ENCODE measurements at places on chromosomes 1 and 21.
A peak's percentile ranks its signal among the peaks of the same experiment; 100 is the strongest.

GRCh38 chr1:19489996-19490395, 4.7 kb upstream of the CAPZB start:
- DNase-seq, result no peak

DNA sequence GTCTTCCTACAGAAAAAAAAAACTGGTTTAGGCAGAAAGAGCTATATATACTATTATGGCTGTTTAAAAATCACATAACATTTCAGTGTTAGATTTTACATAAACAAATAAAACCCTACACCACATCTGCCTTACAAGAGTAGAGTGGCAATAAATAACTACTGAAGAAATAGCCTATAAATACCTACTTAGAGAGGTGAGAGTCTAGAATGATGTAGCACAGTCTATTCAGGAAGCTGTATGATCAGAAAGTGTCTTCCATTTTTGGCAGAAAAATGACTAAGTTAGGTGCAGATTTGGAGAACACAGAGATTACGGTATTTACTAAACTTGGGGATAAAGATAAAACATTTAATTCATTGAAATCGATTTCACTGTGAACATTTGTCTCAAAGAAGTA, 75.5 kb downstream of the VAV3 start:
- no peak for DNase-seq

DNA sequence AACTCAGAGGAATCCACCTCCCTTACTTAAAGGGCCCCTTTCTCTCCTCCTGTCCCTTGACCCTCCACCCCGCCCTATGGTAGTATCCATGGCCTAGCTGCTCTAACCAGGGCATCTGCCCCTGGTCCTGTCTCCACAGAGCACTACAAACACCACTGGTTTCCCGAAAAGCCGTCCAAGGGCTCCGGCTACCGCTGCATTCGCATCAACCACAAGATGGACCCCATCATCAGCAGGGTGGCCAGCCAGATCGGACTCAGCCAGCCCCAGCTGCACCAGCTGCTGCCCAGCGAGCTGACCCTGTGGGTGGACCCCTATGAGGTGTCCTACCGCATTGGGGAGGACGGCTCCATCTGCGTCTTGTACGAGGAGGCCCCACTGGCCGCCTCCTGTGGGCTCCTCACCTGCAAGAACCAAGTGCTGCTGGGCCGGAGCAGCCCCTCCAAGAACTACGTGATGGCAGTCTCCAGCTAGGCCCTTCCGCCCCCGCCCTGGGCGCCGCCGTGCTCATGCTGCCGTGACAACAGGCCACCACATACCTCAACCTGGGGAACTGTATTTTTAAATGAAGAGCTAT, 1.7 kb downstream of the BTG2 start:
- peak; percentile 40 for DNase-seq

DNA sequence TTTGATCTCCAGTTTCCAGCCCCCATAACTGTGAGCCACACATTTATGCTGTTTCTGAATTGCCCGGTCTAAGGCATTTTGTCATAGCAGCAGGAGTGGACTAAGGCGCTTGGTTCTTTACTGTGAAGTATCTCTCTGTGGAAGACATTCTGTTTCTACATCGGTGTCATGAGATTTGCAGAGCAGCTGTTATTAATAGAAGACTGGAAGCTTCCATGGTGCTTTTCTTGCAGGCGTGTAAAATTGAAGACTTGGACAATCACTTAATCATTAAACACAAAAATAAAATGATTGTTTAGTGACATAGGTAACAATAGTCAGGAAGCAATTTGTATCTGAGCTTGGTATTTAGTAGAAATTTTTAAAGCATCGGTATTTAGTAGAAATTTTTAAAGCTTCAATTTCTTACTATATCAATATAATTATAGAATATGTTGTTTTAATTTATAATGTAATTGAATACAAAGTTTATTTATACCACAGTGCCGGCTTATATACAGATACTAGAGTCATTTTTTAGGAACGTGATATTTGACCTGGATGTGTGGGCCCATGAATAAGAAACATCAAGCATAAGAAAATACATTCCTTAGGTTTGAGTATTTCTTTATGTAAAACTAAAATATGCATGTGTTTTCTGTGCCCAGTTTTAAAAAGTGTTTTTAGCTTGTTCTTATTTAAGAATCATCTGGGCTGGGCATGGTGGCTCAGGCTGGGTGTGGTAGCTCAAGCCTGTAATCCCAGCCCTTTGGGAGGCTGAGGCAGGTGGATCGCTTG, 60.6 kb upstream of the COL6A1 start:
- DNase-seq, result no peak

GRCh38 chr1:22512873-22513272, 50.4 kb upstream of the EPHA8 start:
- no peak for DNase-seq

- DNase-seq, result no peak
Observed at GRCh38 chr1:54577612-54578011, 29.6 kb downstream of the ACOT11 start.

GRCh38 chr1:165612062-165612461, 19.0 kb upstream of the MGST3 start:
- no peak for DNase-seq

DNA sequence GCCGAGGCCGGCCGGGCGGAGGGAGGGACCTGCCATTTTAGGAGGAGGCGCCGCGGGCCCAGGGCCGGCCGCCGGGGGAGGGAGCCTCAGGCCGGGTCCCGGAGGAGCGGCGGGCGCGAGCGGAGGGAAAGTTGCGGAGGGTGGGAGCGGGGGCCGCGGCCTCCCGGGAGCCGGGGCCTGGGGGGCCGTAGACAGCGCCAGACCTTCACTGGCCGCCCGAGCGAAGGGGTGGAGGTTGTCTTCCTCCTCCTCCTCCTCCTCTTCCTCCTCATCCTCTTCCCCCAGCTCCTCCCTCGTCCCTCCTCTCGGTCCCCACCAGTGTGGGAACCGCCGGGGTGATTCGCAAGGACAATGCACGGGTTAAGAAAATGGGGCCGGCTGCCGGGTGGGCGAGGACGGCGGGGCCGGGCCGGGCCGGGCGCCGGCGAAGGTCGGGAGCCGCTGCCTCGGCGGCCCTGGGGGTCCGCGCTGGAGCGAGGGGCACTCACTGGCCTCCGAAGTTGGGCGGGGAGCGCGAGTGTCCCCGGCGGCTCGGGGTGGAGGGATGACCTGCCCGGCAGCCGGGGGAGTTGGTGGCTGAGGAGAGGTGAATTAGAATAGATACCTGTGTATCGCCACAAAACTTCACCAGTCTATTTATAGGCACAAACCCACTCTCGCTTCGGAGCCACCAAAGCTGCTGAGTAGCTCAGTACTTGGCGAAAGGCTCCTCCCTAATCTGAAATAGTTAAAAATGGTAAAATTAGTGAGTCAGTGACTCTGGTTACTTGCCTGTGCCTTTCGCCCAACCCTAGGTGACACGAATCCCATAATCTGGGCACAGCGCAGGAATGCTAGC, 1.3 kb downstream of the DYRK1A start:
- DNase-seq, result peak; percentile 25

GRCh38 chr21:41102281-41102680, 65.7 kb upstream of the BACE2 start:
- DNase-seq, result no peak

GRCh38 chr21:25424634-25425033, 182.6 kb downstream of the MRPL39 start:
- no peak for DNase-seq

DNA sequence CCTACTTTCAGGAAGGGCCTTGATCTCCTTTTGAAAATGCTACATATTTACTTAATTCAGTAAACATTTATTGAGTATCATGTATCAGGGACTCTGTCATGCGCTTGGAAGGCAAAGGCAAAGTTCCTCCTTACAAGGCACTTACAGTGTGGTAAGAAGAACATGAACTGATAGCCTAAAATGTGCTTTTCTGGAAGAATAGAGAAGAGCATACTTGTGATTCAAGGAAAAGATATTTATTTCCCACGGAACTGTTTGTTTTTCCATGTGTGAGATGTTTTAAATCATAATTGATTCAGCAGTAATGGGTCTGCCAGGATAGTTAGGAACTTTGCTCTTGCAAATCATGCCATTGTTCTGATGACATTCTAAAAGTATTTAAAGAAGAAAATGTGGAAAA, 110.1 kb upstream of the ZNHIT6 start:
- DNase-seq, result no peak

GRCh38 chr1:229406798-229407197, 27.1 kb downstream of the ACTA1 start:
- no peak for DNase-seq

DNA sequence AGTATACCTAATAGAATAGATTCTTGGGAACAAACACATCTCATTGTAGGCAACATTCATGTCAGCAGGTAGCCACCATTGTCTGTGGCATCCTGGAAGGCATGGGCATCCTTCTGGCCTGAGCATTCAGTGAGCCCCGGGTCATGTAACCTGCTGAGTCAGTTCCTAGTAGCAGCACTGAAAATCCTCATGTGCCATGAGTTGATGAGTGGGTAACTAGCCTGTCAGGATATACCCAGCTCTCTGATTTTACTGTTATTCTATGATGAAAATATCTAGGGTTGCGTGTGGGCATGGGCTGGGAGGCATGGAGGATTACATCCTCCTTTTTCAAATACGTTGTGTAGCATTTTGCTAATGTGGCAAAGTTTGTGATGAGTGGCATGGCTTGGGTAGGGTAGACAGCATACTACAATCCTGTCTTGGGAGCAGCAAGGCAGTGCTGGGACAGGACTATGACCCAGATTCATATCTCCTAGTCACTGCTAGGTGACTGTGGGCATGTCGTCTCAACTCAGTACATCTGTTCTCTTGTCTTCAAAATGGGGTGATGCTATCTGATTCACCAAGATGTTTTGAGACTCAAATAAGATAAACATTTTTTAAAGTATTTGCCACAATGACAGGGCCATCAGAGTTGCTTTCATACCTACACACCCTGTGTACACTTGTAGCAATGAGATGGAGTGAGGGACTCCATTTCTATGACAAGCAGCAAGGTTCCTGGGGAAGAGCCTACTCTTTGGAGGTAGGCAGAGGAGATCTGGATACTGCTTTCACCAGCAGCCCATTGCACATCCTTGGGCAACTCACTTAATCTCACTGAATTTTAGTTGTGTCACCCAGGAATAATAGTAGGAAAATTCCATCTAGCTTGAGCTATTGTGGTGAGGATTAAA, 62.5 kb downstream of the CD58 start:
- no peak for DNase-seq

DNA sequence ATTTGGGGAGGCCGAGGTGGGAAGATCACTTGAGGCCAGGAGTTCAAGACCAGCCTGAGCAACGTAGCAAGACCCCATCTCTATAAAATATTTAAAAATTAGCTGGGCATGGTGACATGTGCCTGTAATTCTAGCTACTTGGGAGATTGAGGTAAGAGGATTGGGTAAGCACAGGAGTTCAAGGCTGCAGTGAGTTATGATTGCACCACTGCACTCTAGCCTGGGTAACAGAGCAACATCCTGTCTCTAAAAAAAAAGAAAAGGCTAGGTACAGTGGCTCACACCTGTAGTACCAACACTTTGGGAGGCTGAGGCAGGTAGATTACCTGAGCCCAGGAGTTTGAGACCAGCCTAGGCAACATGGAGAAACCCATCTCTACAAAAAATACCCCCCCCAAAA, 35.7 kb upstream of the RCC1 start:
- no peak for DNase-seq

GRCh38 chr1:167775178-167775577, 53.4 kb downstream of the MPZL1 start:
- no peak for DNase-seq

- no peak for DNase-seq
Observed at GRCh38 chr1:165915480-165915879, 88.1 kb downstream of the UCK2 start.

DNA sequence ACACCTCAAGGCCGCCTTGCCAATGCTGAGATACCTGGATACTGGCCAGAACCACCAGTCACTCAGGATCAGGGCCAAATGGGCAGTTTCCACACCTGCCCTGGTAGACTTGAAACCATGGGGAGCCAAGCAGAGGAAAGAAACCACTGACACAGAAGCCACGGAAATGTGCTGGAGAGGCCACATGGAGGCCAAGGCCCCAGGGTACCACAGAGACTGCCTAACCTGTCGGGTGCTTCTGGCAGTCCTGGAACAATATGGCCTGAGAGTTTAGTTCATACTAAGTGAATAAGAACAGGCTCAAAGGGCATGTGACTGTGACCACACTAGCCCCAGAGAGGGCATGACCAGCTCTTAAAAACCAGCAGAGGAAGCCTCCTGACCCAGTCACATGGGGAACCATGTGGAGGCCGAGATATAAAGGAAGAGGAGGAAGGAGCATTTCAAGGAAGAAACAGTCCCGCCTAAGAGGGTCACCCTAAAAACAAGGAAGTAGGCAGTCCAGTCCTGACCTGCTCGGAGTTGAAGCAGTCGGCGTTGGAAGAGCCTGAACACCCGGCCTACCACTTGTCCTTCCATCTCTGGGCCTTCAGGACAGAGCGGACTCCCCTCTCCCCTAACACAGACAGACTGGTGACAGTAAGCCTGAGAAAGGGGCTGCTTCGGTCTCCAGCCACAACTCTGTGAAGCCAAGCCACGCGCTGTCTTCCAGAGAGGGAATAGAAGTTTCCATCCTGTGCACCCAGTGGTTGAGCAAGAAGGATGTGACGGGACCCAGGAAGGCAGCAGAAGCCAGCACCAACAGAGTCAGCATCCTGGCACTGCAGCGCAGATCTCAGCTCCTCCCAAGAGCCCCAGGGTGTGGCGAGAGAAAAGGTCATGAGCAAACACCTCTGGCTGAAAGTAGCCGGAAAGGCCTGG, at the start of gene DENND2D:
Gene DENND2D, minus strand, starts transcription at position 766 of the 921 bp plus-strand sequence. Its CDS starts 187 bp downstream, at position 579.
- peak; percentile 47 for DNase-seq

- DNase-seq, result no peak
Observed at GRCh38 chr1:172220376-172220775, 200.1 kb upstream of the C1orf105 start.

GRCh38 chr1:6475381-6476133, 9.6 kb upstream of the TNFRSF25 start:
- DNase-seq, result peak; percentile 72

DNA sequence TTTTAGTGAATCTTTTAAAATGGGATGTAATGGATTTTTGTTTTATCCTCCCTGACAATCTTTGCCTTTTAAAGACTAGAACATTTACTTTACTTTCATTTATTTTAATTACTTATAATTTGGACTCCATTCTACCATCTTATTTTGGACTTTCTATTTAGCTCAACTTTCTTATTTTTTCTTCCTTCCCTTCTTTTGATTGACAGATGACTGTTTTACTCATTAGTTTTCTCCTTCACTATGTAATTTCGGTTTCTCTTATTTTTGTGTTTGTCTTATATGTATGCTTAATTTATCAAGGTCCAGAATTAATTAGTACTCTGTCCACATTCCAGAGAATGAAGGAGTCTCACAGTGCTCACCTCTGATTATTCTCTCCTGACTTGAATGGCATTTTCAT, 109.9 kb downstream of the PCBP3 start:
- DNase-seq, result no peak

Data from CD4-positive, alpha-beta T cell (primary cell).